ENCODE measurements at places on chromosomes 6 and 20.

- peak; percentile 89 for DNase-seq
These were observed 525.5 kb downstream of the TENT5A start for GRCh38 chr6:81226957-81227356.

GRCh38 chr6:151679941-151680340, 127.5 kb upstream of the ESR1 start:
- no peak for DNase-seq

- no peak for DNase-seq
These were observed 98.6 kb upstream of the RIN2 start for GRCh38 chr20:19659448-19659847.

DNA sequence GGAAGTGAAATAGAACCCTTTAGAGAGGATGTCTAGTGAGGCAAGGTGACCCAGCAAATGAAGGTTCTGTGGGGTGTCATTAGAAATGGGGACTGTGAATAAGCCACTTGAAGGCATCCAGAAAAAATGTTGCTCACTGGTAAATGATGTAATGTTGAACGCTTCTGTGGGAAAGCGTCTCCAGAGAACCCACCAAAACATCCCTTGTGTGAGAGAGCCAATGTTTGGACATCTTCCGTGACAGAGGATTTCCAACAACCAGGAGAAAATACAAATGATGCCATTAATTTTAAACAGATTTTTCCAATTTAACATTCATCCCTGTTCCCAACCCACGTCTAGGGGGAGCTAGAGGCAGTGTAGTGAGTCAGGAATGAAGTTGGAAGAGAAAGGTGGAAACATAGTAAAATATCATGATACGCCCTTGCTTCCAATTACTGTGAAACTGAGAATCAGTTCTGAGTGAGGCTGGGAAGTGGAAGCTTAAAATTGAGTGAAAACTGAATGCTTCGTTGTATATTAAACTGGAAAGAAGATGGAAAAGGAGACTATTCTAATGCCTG, 584.2 kb downstream of the CD109 start:
- DNase-seq = no peak

- DNase-seq = no peak
These were observed 19.1 kb downstream of the DYNLRB1 start for GRCh38 chr20:34535301-34535840.

DNA sequence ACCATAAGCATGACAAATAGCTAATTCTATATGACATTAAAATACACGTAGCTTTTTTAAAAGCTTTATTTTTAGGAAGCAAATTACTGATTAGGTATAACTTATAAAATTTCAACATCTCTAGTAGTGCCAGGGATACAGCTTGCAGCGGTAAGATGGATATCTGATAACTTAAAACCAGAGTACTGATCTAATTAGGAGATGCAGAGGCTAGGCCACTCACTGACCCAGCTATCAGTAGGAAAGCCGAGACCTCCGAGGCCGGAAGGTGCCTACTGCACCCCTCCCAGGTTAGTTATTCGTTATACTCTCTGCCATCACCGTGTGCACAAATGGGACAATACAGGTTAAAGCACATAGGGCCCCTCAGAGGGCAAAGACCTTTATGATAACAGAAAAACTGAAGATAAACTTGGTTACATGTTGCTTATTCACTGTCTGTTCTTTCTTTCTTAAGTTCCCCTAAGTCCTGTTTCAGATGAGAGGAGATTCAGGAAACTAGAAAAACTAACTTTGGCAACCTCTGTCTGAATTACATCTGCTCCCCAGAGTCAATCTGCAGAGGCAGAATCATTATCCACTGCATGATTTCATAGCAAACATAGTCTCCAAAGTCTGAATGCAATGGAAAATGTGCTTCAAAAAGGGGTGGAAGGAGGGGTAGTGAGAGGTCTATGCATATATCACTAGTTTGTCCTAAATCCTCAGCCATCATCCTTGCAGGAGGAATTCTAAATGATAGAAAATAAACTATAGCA, 60.8 kb downstream of the RIPOR2 start:
- peak; percentile 62 for DNase-seq

GRCh38 chr6:16294371-16294770, 56.0 kb downstream of the GMPR start:
- DNase-seq = no peak

- no peak for DNase-seq
These were observed 7.0 kb downstream of the ENPP4 start for GRCh38 chr6:46136831-46137230.

DNA sequence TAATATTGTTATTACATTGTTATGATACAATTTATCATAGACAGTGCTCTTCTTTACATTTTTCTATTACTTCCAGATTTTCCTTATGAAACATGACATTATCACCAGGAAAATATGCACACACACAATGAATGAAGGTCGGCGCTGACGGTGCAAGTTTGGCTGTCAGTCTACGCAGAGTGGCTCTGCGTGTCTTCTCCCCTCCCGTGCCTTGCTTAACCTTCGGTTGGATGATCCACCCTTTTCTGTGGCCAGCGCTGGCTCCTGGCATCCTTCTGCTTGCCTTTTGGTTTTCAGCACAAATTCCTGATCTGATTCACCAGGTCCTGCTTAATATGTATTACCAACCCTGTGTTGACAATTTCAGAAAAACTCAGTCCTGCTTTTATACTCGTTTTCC, 157.4 kb downstream of the TSHZ2 start:
- no peak for DNase-seq

GRCh38 chr6:31660381-31661261, at the start of gene C6orf47:
TSS of gene C6orf47 (minus strand) at chr6:31660778. CDS start at chr6:31659947, 831 bp downstream.
- peak; percentile 81 for DNase-seq

DNA sequence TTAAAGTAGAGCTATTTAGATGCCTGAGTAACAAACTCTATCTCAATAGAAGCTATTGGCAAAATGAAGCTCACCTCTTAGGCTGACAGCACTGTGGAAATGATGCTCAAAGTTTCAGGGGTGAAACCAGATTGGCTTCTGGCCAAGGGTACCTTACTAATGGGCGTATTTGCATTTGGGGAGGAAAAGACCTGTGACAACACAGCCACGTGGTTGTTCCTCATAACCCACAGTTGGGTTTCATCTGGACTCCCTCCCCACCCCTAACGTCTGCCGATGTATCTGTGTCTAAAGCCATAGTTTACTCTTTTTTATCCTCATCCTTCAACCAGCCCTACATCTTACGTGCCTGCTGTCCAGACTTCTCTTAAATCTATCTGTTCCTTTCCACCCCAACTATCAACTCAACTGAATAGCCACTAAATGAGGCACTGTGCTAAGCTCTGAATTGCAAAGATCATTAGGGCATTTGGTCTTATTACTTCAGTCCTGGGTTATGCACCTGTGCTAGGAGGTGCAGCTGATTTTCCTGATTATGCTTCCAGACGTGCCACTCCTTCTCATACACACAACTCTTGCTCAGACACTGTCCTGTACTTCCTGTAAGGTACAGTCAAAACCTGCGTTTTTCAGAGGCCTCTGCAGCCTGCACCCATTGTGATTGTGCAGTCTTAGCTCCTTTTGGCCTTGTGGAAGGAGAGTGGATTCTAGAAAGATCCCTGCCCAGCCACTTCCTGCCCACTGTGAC, 80.6 kb upstream of the ARMC2 start:
- DNase-seq = no peak

DNA sequence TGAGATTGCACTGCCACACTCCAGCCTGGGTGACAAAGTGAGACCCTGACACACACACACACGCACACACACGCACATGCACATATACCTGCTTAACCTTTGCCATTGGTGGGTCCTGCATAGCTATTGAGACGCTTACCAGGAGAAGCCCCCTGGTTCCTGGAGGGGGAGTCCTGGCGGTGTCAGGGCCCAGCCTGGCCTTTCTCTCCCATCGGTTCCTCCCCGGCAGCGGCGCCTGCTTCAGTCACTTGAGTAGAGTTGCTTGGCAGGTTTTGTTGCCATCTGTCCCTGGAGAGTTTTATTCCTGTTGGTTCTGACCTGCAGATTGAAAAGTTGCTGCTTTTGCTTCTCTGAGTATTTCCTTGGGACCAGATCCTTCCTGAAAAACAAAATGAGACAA, 20.6 kb upstream of the FAM209A start:
- DNase-seq = no peak

- DNase-seq = no peak
These were observed 22.1 kb downstream of the BMP5 start for GRCh38 chr6:55853008-55854001.

DNA sequence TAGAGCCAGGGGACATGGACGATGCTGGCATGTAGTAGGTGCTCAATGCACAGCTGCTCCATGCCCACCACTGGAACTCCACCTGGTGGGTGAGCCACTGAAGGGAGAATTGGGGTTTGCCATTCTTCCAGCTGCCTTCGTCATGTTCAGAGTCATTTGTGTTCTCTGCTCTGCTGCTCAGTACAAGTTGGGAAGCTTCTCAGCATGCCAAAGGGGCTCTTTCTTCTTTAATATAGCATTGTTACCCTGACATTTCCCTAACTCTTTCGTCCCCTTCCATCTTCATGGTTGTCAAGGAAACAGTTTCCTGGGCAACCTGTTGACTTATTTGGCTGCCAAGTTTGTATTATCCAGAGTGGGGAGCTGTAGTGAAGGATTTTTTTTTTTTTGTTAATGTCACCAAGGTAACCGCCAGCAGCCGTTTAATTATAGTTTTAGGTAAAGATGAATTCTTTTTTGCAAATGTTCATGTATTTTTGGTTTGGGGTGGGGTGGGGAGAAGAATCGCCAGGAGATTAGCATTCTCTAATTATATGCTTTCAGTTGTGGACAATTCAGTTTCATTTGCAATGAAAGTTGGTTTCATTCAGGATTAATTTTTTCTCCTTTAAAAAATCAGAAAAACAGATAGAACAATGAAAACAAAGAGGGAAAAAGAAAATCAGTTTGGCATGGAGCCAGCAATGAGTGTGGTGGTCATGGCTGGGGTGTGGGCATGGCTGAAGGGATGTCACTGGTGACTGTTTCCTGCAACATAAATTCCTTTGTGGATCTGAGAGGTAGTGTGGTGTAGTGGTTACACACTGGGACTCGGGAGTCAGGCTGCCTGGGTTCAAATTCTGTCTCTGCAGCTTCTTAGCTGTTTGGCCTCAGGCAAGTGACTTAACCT, 73.0 kb upstream of the KCNG1 start:
- peak; percentile 57 for DNase-seq

DNA sequence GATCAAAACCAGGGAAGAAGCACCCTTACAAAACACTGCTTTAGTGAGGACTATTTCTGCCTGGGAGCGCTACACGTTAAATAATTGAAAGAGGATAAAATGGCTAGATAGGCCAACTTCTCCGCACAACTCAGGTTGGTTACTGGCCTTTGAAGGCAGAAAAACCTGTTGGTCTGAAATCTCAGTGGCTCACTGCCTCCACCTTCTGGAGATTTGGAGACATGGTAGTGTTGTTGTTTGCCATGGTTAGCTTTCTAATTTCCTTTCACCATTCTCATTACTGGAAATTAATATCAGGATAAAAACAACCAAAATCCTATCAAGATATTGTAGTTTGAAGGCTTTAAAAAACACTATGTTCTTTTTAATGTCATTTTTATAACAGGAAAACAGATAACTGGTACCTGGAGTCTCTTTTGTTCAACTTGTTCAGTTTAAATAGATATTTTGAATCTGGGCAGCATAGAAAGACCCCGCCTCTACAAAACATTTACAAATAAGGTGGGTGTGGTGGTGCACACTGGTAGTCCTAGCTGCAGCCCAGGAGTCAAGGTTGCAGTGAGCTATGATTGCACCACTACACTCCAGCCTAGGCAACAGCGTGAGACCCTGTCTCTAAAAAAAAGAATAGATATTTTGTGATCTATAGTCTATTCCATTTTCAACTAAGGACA, 27.5 kb upstream of the BCLAF1 start:
- peak; percentile 68 for DNase-seq

GRCh38 chr20:48957053-48957481, 35.6 kb downstream of the ARFGEF2 start:
- no peak for DNase-seq

- DNase-seq = no peak
These were observed 15.9 kb downstream of the DLL1 start for GRCh38 chr6:170274713-170275560.

- DNase-seq = no peak
These were observed 97.8 kb upstream of the PRDM1 start for GRCh38 chr6:105988321-105988720.

DNA sequence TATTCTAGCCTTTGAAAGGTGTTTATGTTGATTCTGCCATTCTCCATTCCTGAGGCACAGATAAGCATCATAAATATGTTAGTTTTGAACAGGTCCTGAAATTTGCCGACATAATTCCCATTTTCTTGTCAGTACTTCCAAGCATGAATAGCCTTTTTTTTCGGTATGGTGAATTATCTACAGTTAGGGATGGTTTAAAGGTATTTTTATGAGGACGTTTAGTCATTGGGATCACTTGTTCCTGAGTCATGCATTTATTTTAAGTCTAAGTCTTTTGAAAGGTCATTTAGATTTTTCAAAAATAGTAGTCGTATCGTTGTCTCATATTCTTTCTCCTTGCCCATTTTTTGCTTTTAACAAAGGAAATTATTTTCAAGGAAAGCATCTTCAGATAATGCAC, 98.7 kb downstream of the PHACTR3 start:
- no peak for DNase-seq

GRCh38 chr6:40713002-40713719, 126.0 kb upstream of the LRFN2 start:
- peak; percentile 31 for DNase-seq

GRCh38 chr20:48638546-48638945, 189.3 kb downstream of the PREX1 start:
- DNase-seq = no peak

DNA sequence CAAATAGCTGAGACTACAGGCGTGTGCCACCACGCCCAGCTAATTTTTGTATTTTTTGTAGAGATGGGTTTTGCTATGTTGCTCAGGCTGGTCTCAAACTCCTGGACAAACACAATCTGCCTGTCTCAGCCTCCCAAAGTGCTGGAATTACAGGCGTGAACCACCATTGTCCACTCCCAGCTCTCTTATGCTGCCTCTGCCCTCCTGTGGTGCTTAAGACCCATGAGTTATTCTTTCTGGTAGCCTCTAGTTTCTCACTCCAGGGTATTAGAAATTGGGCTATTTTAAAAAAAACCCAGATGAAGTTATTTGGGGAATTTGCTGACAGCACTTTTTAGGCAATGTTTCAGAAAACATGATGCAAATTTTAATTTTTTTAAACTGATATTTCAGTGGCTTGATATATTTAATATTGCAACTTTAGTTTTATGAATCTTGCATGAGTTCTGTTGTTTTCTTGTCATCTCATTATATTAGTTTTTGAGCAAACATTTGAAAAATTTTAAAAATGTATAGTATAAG, 114.0 kb upstream of the FOXO3 start:
- DNase-seq = no peak

- no peak for DNase-seq
These were observed 17.9 kb downstream of the SLC2A12 start for GRCh38 chr6:134034478-134034877.

DNA sequence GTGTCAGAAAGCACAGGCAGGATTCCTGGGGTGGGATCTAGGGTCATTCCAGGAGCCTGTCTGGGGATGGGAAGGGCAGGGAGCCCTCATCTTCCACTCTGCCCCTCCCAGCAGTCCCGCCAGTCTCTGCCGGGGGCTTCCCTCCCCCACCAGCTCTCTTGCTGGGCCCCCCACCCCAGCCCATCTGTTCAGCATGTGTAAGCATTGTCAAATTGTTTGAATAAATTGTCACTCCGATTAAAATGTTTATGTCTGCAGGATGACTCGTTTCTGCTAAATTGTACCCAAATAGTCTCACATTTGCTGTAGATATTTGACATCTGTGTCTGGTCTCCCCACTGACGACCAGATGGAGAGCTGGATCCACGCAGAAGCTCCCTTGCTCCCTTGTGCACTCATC, 257.6 kb downstream of the ANKRD60 start:
- DNase-seq = no peak

All from SK-N-DZ (cell line).